ENCODE measurements at places on chromosomes 5 and 9.
A peak's percentile ranks its signal among the peaks of the same experiment; 100 is the strongest.

GRCh38 chr9:132986640-132987620 lies 8.4 kb downstream of the GFI1B start:
- DNase-seq = no peak

- DNase-seq = no peak
These were observed 119.5 kb downstream of the SYK start for GRCh38 chr9:90921104-90921503.

DNA sequence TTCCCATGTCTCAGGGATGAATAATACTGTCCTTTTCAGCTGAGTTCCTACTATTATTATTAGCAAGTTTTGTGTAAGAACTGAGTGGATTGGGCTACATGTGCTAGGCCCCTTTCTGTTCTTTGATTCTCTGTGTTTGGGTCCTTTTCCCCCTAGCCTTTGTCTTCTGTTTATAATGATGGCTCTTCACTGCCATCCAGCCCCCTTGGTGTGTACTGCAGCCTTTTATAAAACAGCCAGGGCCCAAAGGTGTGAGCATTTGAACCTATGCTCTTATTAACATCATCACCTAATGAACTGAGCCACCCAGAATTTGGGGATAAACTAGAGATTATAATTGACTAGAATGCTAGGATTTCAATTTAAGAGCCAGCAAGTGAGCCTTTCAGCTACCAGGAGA lies 52.6 kb downstream of the PLAC8L1 start:
- no peak for DNase-seq

DNA sequence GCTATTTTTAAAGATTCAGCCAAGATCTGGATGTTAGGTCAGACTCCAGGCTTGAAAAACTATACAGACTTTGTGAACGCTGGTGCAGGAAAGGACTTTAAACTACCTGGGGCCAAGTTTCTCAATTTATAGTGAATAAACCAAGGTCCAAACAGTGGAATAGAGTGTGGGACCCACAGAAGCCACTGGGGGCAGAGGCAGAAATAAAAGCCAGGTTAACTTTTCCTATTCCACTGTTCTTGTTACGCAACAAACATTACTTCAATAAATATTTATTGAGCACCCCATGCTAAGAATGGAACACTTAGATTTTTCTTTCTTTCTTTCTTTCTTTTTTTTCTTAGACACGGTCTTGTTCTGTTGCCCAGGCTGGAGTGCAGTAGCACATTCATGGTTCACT lies 11.0 kb upstream of the HAVCR1 start:
- no peak for DNase-seq

- DNase-seq = no peak
These were observed 31.0 kb upstream of the TENT4A start for GRCh38 chr5:6682239-6682638.

GRCh38 chr5:137631453-137631852 lies 104.4 kb downstream of the KLHL3 start:
- no peak for DNase-seq

- no peak for DNase-seq
These were observed at the start of gene APBA1 for GRCh38 chr9:69671879-69672595. TSS of gene APBA1 (minus strand) at chr9:69672371.

DNA sequence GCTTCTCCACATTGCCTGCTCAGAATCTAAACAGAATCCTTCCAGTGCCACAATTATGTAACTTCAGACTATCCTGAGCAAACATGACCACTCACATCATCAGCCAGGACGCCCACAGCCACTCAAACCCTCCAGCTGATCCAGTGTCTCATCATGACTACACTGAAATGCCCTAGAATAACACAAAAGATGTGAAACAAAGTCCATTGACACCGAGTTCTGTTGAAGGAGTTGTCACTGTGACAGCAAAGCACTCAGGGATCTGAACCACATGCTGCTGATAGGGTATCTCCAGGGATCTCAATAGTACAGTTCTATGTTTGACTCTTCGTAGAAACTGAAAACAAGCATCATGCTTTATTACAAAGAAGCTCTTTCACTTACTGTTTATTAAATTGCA lies 150.2 kb downstream of the GABBR2 start:
- no peak for DNase-seq

GRCh38 chr5:80713631-80714030 lies 58.8 kb upstream of the DHFR start:
- no peak for DNase-seq

DNA sequence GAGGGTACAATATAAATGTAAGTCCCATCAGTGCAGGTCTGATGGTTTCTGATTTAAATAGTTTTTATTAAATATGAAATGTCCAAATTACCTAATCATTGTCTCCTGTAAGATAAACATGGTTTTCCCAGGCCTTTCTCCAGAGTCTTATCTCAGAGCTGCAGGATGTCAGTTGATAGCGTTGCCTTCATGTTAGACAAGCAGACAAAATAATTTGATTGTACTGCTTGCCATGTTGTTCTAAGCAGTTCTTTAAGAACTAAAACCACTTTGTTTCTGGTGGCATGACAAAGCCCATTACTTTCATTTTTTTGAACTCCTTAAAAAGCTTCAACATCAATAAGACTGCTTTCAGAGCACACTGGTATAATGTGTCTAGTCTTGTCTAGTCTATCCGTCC lies 1073.5 kb downstream of the MAT2B start:
- no peak for DNase-seq

DNA sequence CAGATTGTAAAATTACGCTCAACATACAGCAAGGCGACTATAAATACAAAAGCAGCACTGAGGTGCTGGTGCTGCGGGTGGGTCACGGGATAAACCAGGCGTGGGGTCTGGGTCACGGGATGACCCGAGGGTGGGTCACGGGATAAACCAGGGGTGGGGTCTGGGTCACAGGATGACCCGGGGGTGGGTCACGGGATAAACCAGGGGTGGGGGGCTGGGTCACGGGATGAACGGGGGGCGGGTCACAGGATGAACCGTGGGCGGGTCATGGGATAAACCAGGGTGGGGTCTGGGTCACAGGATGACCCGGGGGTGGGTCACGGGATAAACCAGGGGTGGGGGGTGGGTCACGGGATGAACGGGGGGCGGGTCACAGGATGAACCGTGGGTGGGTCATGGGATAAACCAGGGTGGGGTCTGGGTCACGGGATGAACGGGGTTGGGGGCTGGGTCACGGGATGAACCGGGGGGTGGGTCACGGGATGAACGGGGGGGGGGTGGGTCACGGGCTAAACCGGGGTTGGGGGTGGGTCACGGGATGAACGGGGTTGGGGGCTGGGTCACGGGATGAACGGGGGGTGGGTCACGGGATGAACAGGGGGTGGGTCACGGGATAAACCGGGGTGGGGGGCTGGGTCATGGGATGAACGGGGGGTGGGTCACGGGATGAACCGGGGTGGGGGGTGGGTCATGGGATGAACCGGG lies 30.2 kb upstream of the SLC9A3 start:
- DNase-seq = no peak

DNA sequence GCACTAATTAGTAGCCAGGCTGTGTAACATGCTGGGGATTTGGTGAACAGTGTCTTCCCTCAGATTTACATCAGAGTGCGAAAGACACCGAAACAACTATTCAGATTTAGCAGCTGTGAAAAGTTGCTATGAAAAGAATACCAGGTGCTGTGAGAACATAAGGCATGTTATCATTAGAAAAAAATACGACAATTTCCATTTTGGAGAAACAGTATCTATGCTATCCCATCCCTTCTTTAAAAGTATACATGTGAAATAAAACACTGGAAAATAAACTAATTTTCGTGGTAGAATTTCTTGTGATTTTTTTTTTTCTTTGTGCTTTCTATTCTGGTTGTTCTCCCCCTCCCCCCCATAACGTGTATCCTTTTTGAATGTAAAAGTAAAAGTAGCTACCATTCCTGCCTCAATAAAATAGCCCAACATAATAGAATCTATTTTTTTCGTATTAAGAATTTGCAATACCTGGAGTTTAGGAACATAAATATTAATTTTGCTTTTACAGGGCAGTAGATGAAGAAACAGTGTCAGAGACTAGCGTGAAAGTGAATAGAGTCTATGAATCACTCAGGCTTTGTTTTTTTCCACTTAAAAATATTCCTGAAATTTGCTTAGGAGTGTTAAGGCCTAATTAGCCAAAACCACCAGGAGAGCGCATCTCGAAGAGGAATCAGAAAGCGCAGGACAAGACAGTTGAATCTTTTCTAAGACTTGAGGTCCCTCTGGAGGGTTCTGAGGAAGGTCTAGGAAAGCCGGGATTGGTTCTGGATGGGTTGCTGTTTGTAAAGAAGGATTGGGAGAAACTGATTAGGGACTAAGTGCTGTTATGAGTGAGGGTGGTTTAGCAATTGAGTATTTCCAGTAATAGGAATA lies 813 bp upstream of the SLU7 start:
- DNase-seq = no peak

GRCh38 chr5:15959370-15960164 lies 220.0 kb downstream of the MARCHF11 start:
- DNase-seq = no peak

- DNase-seq = no peak
These were observed 1.2 kb downstream of the C9orf72 start for GRCh38 chr9:27572061-27572460.

GRCh38 chr9:127128341-127129072 lies 6.1 kb upstream of the ANGPTL2 start:
- no peak for DNase-seq

- DNase-seq = no peak
These were observed 189.4 kb downstream of the TENT4A start for GRCh38 chr5:6902597-6902996.

DNA sequence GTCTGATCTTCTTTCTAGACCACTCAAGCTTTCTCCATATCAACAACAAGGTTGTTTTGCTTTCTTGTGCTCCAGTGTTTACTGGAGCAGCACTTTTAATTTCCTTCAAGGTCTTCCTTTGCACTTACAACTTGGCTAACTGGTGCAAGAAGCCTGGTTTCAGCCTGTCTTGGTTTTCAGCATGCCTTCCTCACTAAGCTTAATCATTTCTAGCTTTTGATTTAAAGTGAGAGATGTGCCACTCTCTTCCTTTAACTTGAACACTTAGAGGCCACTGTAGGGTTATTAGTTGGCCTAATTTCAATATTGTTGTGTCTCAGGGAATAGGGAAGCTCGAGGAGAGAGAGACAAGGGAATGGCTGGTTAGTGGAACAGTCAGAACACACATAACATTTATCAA lies 13.4 kb downstream of the AK3 start:
- no peak for DNase-seq

GRCh38 chr5:134439210-134439654 lies 27.6 kb upstream of the CDKN2AIPNL start:
- peak; percentile 30 for DNase-seq

GRCh38 chr5:174777583-174777982 lies 53.2 kb downstream of the MSX2 start:
- DNase-seq = no peak

DNA sequence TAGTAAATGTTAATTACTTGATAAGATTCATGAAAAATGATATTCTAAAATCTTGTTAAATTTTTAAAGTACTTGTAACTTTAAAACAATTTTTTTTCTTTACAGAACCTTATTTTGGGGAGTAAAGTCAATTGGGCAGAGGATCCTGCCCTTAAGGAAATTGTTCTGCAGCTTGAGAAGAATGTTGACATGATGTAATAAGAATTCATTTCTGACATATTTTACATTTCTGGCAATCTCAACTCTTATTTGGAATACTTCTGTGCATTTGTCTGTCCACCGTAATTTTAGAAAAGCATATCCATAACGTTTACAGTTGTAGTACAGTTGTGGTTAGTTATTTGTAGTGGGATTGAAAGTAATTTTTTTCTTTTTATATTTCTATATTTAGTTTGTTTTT lies 20.2 kb downstream of the CENPH start:
- DNase-seq = no peak

- DNase-seq = no peak
These were observed 28.7 kb downstream of the TAF1L start for GRCh38 chr9:32606811-32607210.

DNA sequence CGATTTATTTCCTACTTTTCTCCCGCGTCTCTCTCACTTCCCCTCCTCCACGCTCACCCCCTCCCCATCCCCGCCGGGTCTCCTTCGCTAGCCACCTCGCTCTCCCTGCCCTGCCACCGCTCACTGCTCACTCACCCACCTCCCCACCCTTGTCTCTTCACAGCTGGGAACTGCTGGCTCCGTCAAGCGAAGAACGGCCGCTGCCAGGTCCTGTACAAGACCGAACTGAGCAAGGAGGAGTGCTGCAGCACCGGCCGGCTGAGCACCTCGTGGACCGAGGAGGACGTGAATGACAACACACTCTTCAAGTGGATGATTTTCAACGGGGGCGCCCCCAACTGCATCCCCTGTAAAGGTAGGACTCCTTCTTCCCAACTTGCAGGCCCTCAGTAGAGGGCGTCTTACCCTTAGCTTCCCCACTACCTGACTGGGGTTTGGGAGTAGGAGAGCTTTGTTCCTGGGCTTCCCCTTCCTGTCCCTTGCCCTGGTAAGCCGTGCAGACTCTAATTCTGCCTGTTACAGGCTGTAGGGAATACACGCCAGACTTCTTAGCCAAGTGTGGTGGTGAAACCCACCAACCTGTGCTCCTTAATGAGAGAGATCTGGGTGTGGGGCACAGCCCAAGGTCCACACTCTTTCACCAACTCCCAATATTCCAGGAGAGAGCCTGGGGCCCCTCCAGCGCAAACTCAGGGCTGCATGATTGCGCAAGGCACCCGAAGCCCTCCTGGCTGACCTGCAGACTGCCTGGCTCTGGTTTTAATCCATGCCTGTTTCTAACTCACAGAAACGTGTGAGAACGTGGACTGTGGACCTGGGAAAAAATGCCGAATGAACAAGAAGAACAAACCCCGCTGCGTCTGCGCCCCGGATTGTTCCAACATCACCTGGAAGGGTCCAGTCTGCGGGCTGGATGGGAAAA lies 2.5 kb downstream of the FST start:
- DNase-seq = no peak

GRCh38 chr5:93721511-93721910 lies 19.9 kb downstream of the POU5F2 start:
- no peak for DNase-seq

DNA sequence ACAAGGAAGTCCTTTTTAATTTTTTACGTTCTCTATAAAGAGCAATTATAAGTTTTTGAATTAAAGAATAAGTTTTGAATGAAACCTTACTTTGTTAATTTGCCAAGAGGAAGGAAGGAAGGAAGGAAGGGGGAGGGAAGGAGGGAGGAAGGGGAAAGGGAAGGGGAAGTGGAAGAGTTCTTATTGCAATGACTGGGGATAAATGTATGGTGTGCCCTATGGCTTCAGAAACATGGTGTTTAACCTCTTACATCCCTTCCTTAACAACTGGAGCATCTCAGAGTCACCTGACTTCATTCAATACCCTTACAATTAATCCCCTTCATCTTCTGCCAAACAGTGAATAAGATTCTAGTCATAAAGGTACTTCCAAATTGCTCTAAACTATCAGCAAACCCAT lies 16.0 kb downstream of the CEMIP2 start:
- DNase-seq = no peak

- DNase-seq = no peak
These were observed 479.7 kb downstream of the MAN2A1 start for GRCh38 chr5:110169461-110169860.

DNA sequence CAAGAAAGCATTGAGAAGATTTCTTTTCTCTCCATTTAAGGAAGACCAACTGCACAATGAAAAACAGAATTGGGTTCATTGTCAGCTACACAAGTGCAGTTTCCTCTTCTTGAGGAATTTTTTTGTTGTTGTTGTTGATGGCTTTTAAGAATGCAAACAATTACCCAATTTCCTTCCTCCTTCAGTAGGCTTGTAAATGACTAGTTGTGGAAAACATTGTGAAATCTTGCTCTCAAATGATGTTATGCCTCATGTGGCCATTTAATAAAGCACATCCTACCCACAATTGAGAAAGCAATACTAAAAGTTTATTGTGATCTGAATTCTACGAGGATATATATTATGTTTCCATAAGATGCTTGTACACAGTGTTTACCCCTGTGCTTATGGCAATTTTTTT lies 171.6 kb downstream of the FAM174A start:
- DNase-seq = no peak

- DNase-seq = no peak
These were observed 896 bp downstream of the EBF1 start for GRCh38 chr5:159098603-159099436.

Measured in esophagus squamous epithelium (tissue), 5 donors.